ENCODE measurements at places on chromosomes 3 and 15.

- DNase-seq, result no peak
Observed at GRCh38 chr3:64454179-64454578, 228.9 kb upstream of the PRICKLE2 start.

- no peak for DNase-seq
Observed at GRCh38 chr15:73522011-73522410, 79.0 kb downstream of the REC114 start.

DNA sequence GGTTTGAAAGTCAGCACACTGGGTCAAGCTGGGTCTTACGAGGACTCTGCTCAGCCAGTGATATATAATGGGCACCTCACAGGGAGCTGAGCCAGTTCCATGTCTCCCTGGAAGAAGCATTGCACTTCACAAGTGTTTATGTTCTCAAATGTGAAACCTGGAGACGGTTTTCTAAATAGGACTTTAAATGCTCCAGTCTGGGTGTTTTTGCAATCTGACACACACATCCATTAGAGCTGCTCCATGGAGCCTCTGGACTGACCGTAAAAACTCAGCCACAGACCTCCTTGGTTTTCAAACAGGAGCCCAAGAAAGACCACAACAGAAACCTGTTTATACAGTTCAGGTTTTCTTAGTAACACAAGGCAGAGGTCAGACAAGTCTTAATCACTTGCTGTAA lies 201.3 kb upstream of the LRIG1 start:
- DNase-seq, result no peak

DNA sequence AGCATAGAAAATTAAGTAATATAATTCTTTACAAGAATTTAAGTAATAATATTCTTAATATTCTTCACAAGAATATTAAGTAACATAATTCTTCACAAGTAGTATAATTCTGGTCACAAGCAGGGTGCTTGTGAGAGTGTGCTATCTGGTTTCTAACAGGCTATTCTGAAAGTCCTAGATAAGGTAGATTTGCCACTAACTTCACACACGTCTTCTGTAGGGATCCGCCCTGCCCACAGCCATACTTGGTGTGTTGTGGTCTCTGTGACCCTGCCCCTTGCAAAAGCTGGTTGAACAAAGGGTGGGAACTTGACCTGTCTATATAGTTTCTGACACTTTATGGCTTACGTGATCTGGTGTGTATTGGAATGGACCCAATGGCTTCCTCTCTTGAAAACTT lies 253.4 kb upstream of the MDFIC2 start:
- DNase-seq, result no peak

GRCh38 chr3:37259291-37259690 lies 84.9 kb upstream of the LRRFIP2 start:
- DNase-seq, result no peak

DNA sequence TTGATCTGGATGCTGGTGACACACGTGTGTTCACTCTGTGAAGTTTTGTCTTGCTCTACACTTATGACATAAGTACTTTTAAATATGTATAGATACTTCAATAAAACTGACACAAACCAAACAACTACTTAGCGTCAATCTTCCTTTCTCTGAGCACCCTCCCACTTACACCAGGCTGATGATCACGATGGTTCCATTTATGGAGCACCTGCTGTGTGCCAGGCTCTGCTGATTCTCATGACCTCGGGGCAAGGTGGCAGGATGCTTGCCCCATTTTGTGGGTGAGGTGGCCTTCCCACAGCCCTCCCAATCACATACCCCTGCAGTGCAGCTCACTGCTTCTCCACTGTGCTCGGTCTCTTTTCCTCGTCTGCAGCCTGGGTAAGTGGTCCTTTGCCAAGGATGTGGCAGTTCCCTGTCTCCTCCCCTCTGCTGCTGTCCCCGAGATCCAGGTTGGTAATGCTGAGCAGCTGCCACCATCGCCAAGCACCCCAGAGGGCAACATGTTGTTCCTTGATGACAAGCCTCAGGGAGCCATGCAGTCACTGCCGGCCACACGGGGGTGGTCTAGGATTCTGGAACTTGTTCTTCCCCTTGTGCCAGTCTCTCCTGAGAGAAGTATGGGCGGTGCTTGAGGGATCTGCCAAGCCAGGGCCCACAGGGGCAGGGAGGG lies 20.6 kb upstream of the ADCY5 start:
- no peak for DNase-seq

DNA sequence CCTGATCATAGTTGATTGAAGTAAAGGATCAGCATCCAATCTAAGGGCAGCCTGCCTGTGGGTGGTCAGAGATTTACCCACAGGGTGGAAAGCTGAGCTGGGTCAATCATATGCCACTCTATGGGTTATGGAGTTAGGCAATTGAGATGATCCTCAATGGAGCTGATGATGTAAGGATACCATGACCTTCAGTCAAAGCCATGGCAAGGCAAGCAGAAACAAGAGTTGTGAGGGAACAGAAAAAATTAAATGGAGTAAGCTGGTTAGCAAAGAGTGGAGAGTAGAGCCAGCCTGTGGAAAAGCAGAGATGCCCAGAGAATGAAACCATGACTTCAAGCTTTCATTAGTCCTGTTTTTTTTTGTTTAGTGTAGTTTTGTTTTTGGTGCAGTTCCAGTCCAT lies 5.7 kb upstream of the IQGAP1 start:
- no peak for DNase-seq
